Effector memory CD4-positive, alpha-beta T cell (primary cell): ENCODE measurements at places on chromosomes 13 and 19.

GRCh38 chr13:91359631-91360030, 12.1 kb downstream of the MIR17HG start:
- no peaks in the 10 kb centered on the region for H3K27me3 ChIP-seq
- no peak for DNase-seq
- H3K4me3 ChIP-seq: no peak overlapping the region
- H3K4me1 ChIP-seq: no peaks in the 10 kb centered on the region
- H3K27ac ChIP-seq: no peak overlapping the region

DNA sequence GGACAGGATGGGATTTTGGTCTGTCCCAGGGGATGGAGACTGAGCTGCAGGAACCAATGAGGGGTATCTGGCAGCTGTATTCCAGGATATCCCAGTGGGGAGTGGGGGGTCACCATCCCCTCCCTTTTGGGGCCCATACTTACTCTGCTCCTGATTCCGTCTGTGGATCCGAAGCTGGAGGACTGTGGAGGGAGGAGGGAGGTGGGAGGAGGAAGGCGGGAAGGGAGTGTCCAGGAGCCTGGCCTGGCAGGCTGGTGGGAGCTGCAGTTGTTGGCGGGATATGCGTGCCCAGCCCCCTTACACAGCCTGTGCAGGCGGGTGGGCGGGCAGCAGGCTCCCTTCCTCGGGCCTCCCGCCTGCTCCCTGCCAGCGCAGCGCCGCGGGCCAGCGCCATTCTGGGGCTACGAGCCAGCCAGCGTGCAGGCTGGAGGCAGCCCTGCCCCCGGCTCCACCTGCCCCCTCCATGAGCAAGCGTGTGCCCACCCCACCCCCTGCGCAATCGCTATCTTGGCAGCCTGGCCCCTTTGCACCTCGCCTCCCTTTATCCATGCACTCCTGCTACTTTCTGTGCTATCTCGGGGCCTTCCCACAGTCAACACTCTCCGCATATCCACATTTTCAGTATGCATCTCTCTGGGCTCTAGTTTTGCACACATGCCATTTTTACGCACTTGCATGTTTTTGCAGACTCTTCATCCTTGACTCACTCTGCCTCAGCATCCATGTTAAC, 2.8 kb downstream of the MAMSTR start:
- no peak overlapping the region for H3K4me3 ChIP-seq
- no peaks in the 10 kb centered on the region for H3K27me3 ChIP-seq
- H3K36me3 ChIP-seq: no peaks in the 10 kb centered on the region
- DNase-seq: no peak

DNA sequence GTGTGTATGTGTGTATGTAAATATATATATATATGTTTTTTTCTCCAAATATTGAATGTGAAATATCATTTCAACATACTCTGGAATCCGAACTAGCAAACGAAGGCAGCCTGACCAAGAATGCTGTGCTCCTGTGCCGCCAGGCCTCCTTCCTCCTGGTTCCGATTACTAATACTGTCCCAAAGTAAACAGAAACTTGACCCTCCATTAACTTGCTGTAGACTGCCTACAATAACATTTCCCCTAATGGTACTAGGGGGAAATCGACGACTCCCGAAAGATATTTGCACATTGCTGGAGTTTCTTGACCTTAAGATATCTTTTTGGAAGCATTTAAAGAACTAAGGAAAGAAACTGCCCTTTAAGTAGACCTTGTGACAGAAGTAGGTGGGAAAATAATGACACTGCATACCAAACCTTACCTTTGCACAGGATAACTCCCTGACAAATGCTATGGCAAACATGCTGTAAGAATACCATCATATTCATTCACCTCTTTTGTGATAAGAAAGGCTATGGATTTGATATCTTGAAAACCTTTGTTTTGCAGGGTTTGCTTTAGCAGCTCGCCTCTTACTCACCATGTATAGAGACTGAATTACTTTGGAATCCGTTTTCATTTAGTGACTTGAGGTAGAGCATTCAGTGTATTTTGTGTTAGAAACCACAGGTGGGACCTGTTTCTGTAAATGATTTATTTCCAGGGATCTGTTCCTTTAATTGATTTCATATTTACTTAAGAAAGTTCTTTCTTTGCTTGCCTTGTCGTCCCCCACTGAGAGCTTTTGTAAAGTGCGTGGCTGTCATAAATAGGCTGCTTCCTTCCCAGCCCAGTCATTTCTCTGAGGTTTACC, 80.1 kb downstream of the KLF5 start:
- no peak overlapping the region for H3K4me3 ChIP-seq
- no peaks in the 10 kb centered on the region for H3K27me3 ChIP-seq
- H3K36me3 ChIP-seq: no peaks in the 10 kb centered on the region
- DNase-seq: no peak
- no peak overlapping the region for H3K27ac ChIP-seq

DNA sequence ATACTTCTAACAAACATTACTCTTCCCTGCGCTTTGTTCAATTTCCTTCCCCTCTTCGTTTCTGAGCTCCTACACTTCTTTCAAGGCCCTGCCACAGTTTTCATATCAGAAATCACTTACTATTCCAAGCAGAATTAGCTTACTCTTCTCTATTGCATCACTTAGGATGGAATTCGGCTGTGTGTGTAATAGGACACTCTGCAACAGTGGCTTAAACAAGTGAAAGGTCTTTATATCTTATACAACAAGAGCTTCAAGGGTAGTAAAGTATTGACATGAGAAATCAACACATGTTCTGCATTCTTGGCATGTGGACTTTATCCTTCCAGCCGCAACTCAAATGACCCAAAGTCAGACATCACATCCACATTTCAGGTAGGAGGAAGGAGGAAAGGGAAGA, 279.6 kb downstream of the PCDH20 start:
- DNase-seq: no peak
- no peak overlapping the region for H3K4me3 ChIP-seq
- H3K4me1 ChIP-seq: no peaks in the 10 kb centered on the region

GRCh38 chr19:45439190-45439568, 15.5 kb upstream of the ERCC1 start:
- peak overlapping the region; percentile 70 for H3K4me3 ChIP-seq
- H3K27me3 ChIP-seq: no peaks in the 10 kb centered on the region
- peak overlapping the region; percentile 78 for H3K27ac ChIP-seq
- no peaks in the 10 kb centered on the region for H3K36me3 ChIP-seq
- DNase-seq: no peak

DNA sequence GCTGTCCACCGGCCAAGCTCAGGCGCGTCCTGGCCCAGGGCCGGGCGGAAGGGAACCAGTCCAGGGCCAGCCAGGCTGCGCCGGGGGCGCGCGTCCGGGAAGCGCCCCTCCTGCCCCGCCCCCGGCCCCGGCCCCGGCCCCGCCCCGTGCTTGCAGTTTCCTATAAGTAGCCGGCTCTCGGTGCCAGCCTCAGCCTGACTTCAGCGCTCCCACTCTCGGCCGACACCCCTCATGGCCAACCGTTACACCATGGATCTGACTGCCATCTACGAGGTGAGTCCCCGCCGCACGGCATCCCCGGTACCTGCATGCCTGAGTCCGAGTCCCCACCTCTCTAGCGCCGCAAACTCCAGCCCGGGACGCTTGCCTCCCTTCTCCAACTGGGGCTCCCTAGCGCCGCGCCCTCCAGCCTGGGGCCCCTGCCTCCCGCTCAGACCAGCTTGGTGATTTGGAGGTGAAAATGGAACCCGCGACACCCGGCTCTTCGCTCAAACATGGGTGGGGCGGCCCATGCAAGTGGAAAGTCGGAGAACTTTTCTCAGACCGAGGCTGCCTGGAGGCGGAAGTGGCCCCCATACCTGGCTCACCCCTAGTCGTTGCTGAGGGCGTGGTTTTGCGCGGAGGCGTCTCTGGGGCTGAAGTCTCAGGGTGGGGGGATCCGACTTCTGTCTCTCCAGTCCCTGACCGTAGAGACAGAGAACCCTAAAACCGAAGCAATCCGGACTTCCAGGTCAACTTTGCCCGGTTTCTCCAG, at the start of gene ZFP36:
Gene ZFP36 (plus strand): TSS at position 192 of the 754 bp plus-strand sequence. CDS start 58 bp downstream, at position 250.
- H3K36me3 ChIP-seq: peaks cover 22% of the 10 kb centered on the region
- peaks cover 55% of the 10 kb centered on the region for H3K4me1 ChIP-seq
- peak; percentile 86 for DNase-seq

DNA sequence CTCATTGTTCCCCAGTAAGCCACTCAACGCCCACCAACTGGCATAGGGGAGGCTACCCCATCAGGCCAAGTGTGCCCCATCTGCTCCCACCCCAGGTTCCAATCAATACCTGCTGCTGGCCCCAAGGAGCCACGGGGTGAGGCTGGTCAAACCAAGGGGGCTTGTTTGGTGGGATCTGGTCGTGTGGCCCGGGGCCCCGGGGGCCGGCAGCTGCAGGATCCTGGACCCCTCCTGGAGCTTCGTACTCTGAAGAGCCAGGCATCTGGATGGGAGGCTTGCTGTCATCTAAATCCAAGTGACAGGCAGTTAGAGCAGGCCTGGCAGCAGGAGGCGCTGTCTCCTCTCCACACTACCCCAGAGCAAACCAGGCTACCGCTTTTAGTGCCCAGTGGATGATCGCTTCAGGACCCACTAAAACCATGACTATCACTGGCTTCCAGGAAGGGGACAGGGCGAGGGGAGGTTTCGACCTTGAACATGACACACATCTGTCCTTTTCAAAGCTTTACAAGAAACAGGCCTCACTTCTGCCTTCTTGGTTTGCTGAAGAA, 14.2 kb downstream of the CHERP start:
- H3K27ac ChIP-seq: no peak overlapping the region
- H3K4me1 ChIP-seq: no peaks in the 10 kb centered on the region
- peaks cover 97% of the 10 kb centered on the region for H3K36me3 ChIP-seq
- no peaks in the 10 kb centered on the region for H3K27me3 ChIP-seq
- H3K4me3 ChIP-seq: no peak overlapping the region
- no peak for DNase-seq

DNA sequence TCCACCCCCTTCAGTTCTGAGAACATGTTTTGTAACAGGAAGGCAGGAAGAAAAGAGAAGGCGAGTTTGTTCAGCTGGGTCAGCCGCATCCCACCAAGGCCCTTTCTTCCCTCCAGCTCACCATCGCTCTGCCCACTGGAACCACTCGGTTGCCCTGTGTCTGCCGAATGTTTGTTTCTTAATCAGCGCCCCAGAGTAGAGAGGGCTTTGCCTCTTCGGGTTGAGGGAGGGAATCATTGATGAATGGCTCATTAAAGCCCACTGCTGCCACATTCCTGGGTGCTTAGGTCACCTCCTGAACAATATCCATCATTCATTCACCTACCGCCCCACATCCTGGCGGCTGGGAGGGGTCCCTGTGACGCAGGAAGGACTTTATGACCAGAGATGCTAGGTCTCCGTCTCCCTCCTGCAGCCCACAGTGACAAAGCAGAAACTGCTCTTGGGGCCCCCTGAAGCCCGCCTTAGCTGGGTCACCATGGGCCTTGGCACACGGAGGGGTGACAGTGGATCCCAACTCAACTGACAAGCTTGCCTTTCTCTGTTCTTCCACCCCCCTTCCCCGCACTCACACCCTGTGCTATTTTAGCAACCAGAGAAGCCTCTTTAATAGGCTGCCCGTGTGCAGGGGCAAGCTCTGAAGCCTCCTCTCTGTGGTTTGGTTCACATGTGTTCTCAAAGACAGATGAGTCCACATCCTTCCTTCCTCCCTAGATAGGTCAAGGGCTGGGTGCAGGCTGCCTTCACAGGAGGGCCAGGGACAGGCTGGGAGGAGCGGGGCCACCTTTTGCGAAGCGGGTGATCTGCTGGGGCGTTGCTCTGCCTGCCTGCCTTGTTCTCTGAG, 46.2 kb downstream of the ACTN4 start:
- peaks cover 56% of the 10 kb centered on the region for H3K4me1 ChIP-seq
- DNase-seq: no peak
- peaks cover 3% of the 10 kb centered on the region for H3K36me3 ChIP-seq
- H3K4me3 ChIP-seq: peak overlapping the region; percentile 9
- peak overlapping the region; percentile 53 for H3K27ac ChIP-seq
- H3K27me3 ChIP-seq: no peaks in the 10 kb centered on the region

- DNase-seq: no peak
- H3K36me3 ChIP-seq: no peaks in the 10 kb centered on the region
- H3K4me1 ChIP-seq: peaks cover 16% of the 10 kb centered on the region
- peaks cover 5% of the 10 kb centered on the region for H3K27me3 ChIP-seq
- H3K4me3 ChIP-seq: no peak overlapping the region
Measured at GRCh38 chr19:44851427-44851826, 5.3 kb downstream of the NECTIN2 start.

DNA sequence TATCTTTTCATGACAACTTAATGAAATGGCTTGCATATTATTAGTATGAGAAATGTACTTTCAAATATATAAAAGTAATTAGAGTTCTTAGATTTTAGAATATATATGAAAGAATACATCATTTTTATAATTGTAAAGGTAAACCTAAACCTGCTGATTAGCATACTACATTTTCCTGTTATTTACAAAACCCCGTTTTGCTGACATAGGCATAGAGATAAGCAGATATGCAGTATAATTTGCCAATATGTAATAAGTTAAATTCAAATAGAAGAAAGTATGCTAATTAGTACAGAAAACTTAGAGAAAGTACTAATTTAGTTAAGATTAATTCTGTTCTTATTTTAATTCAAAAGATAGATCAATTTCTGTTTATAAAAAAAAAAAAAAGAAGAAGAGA, 21.5 kb downstream of the MAB21L1 start:
- H3K36me3 ChIP-seq: no peaks in the 10 kb centered on the region
- no peak overlapping the region for H3K27ac ChIP-seq
- DNase-seq: no peak
- no peak overlapping the region for H3K4me3 ChIP-seq
- no peaks in the 10 kb centered on the region for H3K27me3 ChIP-seq
- no peaks in the 10 kb centered on the region for H3K4me1 ChIP-seq

DNA sequence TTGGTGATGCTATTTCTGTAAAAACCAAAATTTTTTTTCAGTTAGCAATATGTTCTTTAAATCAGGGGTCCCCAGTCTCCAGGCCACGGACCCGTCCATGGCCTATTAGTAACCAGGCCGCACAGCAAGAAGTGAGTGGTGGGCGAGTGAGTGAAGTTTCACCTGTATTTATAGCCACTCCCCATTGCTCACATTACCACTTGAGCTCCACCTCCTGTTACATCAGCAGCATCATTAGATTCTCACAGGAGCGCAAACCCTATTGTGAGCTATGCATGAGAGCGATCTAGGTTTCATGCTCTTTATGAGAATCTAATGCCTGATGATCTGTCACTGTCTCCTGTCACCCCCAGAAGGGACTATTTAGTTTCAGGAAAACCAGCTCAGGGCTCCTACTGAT, 58.9 kb upstream of the SLC7A1 start:
- H3K27me3 ChIP-seq: no peaks in the 10 kb centered on the region
- no peak overlapping the region for H3K27ac ChIP-seq
- H3K36me3 ChIP-seq: no peaks in the 10 kb centered on the region
- no peaks in the 10 kb centered on the region for H3K4me1 ChIP-seq

DNA sequence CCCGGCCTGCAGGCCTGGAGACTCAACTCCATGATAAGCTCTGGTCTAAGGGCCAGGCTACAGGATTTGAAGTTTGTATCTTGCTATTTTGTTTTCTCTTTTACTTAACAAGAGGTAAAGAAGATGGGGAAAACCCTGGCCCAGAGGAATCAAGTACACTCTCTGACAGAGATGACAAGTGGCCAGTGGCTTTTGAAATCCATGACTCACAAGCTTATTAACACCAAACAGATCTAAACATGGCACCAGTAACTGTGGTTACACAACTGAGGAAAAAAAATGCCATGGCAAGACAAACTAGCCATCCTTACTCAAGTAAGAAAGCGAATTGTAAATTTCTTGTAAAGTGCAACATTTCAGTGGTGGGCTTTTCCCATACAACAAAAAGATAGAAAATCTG, 72.6 kb upstream of the SERTM1 start:
- H3K4me3 ChIP-seq: no peak overlapping the region
- no peak for DNase-seq
- H3K27me3 ChIP-seq: no peaks in the 10 kb centered on the region
- H3K27ac ChIP-seq: no peak overlapping the region

- no peak for DNase-seq
- H3K36me3 ChIP-seq: no peaks in the 10 kb centered on the region
- no peaks in the 10 kb centered on the region for H3K4me1 ChIP-seq
- no peak overlapping the region for H3K4me3 ChIP-seq
- H3K27ac ChIP-seq: no peak overlapping the region
Measured at GRCh38 chr13:31261241-31261640, 61.5 kb downstream of the B3GLCT start.
